ENCODE measurements at places on chromosomes 5 and 9.

DNA sequence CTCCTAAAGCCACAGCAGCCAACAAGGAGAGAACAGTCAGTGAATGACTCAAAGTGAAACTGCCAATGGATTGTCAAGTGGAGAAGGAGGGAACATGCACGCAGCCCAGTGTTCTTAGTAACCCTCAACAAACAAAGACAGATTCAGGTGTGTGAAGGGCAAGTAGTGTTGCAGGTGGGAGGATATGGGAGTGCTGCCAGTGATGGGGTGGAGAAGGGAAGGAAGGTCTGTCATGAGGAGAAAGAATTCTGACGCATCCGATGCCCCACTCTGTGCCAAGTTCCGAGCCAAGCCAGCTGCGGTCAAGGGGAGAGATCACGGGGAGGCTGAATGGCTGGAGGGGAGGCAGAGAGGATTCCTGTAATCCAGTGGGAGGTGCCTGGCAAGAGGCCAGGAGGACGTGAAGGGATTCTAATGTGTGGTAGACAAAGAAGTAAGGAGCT lies 56.5 kb downstream of the CAST start:
- DNase-seq = no peak

- DNase-seq = no peak
These were observed 68.1 kb downstream of the CRB2 start for GRCh38 chr9:123424131-123424530.

DNA sequence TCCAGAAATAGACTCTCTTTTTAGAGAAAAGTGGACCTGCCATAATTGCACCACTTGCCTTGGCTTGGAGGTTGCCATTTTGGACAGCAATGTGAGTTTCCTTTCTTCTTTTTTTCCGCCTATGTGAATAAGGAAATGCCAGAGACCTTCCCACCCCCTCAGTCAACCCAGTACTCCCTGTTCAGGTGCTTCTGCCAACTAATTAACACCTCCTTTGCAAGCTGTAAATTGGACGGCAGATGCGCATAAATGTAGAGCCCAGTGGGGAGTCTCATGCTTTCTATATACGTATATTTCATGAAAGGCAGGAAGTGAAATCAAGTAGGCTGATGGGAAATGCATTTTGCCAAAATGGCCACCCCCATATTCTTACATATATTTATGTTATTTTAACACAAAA lies 269.8 kb upstream of the RFX3 start:
- no peak for DNase-seq

DNA sequence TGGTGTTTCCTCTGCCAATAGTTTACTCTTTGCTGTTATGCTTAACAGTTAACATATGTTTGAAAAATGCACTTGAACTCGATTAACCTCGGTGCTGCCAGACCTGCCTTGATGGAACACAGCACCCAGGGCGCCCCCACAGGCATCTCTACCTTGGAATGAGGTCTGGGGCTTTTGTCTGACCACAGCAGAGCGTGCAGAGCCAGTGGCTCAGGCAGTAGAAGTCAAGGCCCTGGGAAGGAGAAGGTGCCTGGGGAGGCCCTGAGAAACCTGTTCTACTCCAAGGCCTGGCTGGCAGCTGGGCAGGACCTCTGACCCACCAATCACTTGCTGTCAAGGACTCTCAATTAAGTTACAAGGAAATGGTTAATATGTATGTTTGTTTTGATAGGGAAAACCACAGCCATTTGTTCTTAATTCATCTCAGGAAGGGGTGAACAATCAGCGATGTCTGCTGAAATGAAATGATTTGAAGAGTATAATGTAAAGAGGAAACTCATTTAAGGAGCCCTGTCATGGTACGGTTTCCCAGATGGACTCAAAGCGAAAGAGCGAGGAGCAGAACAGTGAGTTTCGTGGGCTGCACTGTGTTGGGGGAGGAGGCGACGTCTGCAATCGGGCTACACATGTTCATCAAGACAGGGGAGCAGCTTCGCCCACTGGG lies 21.9 kb downstream of the MACROH2A1 start:
- no peak for DNase-seq

- DNase-seq = no peak
These were observed 73.2 kb downstream of the TRIO start for GRCh38 chr5:14216372-14216771.
